ENCODE measurements at places on chromosomes 1 and 21.

DNA sequence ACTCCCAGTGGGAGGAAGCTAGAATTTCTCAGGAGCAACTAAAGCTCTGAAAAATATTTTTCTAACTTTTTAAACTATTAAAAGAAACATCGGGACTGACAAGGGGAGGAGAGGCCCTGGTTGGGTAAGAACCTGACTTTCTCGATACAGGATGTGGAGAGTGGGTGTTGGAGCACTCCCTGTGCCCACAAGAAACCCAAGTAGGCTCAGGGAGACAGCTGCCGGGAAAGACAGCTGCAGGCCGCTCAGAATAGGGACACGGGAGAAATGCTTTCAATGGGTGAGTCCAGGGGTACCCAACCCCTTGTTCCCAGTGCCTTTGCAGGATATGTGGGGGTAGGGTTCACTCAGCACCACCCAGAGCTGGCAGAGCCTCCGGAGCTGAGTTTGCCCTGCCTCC, 43.6 kb downstream of the PLEKHA6 start:
- no peak for DNase-seq

- DNase-seq, result no peak
Measured at GRCh38 chr1:158286487-158286886, 3.2 kb upstream of the CD1C start.

- no peak for DNase-seq
Measured at GRCh38 chr1:206470692-206471414, 577 bp downstream of the IKBKE start.

GRCh38 chr21:35386491-35387079, 337.5 kb upstream of the RUNX1 start:
- DNase-seq, result no peak

DNA sequence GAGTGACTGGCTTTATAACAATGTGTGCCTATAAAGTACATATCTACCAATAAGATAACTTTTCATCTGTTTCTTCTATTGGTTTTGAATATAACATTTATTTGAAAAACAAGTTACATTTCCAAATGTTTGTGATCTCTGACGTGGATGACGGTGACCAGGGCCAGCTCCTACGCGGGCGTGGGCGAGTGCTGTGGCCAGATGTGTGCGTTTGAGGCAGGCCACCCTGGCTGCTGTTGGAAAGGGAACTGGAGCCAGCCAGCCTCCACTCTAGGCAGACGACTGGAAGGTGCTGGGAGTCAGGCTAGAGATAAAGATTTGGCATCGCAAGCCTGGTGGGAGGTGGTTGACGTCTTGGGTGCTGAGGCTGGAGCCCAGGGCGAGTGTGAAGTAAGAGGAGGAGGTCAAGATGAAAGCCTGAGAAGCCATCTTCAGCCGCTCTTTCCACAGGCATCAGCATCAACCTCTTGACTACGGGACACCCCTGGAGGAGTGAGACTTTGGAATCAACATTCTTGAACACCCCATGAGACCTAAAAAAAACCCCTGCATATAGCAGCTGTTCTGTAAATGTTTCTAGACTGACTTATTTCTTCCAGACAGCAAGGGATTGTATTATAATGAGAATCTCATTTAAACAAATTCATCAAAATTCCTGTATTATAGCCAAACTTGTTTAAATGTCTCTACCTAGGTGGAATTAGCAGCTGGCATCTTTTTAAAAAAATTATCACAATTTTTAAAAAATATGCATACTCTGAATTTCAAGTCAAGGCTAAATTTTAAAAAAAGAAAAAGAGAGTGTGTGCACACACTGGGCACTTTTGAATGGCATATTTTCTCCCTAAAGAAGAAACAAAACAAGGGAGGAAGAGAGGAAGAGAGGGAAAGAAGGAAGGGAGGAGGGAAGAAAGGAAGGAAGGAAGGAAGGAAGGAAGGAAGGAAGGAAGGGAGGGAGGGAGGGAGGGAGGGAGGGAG, 112.5 kb upstream of the SLC44A3 start:
- DNase-seq, result no peak

- no peak for DNase-seq
Measured at GRCh38 chr1:247434005-247434404, 18.0 kb downstream of the NLRP3 start.

DNA sequence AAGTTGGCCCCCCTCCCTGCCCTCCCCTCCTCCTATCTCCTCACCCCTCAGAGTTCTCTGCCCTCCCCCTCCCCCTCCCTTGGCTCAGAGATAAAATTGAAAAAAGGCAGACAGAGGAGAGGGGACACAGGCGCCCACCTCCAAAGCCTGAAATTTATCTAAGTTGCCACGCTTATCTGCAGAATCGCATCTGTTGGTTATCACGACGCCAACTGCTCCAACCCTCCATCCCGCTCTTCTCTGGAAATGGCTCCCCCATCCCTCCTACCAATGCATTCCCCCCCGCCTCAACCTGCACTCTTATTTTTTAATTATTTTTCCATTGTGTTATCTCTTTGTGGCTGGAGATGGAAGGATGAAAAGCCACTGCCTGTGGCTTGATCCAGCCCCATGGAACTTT, 90.3 kb downstream of the TAS1R2 start:
- no peak for DNase-seq

- DNase-seq, result no peak
Measured at GRCh38 chr1:37631036-37631435, 3.7 kb downstream of the RSPO1 start.

GRCh38 chr1:160078512-160079195, 2.7 kb upstream of the KCNJ9 start:
- DNase-seq, result peak; percentile 64

GRCh38 chr1:41412748-41413147, 51.5 kb downstream of the FOXO6 start:
- no peak for DNase-seq

- no peak for DNase-seq
Measured at GRCh38 chr1:228542981-228543380, 55.8 kb downstream of the RNF187 start.

- DNase-seq, result no peak
Measured at GRCh38 chr1:27600498-27601175, 3.3 kb downstream of the AHDC1 start.

DNA sequence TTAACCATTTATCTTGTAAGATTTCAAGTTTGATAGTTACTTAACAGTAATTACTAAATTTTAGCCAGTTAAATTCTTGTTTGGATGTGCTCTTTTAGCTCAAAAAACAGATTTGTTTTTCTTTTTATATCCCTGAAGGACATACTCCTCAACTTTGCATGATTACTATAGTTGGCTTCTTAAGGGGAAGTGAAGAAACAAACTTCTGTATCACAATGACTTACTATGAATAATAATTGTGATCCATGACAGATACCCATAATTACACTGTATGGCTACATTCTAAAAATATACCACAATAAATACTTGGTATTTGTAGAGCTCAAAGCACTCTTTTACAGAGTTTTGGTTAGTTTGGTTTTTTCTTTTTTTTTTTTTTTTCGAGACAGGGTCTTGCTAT, 55.8 kb downstream of the IARS2 start:
- DNase-seq, result no peak

DNA sequence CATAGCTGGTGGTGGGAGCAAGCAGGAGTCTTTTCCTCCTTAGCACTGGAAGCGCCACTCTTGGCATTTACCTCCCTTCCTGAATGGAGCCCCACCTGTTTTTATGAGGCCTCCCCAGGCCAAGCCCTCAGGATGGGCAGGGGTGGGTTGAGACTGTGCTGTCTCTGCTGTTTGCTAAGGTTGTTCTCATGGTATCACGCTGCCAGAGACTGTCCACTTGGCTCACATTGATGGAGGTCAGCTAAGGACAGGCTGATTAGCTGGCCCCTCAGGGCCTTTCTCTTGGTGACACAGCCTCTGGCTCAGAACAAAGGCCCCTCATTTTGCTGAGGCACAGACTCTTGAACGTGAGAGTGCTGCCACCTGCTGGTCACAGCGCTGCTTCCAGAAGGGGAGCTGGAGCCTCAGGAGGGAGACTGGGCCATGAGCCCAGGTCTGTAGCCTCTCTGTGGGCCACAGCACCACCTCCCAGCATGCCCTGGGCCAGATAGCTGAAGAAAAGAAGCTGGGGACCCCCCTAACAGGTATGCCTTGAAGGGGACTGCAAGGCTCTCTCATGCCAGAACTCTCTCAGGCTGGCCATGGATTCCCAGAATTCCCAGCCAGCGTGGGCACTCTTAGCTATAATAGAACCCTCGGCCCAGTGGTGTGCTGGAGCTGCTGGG, 85.6 kb downstream of the CD58 start:
- DNase-seq, result peak; percentile 14

DNA sequence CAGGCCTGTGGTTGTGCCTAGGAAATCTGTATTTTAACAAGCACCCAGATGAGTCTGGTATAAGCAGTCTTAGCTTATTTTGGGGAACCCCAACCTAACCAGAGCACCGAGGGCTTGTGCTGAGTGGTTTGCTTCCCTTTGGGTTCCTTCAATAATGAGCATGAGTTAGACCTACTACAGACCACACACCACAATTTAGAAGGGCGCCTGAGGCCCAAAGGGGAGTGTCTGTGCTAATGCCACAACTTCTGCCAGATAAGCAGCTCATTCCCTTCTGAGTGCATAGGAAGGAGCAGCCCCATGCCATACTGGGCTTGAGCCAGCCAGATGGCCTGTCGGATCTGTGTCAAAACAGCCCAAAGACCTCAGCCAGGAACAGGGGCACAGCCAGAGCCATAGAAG, 15.4 kb upstream of the LSS start:
- no peak for DNase-seq

GRCh38 chr1:19449454-19450228, 35.7 kb downstream of the CAPZB start:
- DNase-seq, result no peak

- no peak for DNase-seq
Measured at GRCh38 chr1:119132179-119132578, 8.3 kb downstream of the WARS2 start.

DNA sequence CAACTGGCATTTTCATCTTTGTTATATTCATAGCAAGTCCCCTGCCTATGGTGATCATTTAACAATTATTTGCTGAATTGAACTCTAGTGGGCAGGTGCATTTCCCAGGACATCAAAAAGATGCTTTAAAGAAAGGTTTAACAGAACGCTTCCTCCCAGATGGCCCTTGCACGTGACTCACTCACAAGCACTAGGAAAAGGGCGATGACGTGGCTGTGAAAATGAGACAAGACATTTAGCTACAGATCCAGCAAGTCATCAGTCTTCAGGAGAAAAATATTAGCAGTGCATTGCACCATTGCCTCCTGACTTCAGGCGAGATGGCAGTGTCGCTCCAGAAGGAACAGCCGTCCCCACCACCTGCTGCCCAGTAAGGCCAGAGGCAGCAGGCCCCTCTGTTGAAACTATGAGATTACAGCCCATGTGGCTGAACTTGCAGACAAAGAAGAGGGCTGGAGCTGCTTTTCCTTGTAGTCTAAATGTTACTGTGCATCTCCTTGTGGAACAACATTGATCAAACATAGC, 37.2 kb downstream of the DSCAM start:
- no peak for DNase-seq

GRCh38 chr1:75811211-75811981, 14.7 kb downstream of the MSH4 start:
- DNase-seq, result no peak

GRCh38 chr1:56315293-56315942, 263.9 kb downstream of the PLPP3 start:
- no peak for DNase-seq

DNA sequence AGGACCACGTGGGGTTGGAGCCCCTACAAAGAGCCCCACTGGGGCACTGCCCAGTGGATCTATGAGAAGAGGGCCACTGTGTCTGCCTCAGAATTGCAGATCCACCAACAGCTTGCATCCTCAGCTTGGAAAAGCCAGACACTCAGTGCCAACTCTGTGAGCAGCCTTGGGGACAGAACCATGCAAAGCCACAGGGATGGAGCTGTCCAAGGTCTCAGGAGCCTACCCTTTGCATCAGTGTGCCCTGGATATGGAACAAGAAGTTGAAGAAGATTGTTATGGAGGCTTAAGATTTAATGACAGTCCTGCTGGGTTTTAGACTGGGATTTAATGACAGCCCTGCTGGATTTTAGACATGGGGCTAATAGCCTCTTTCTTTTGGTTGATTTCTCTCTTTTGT, 1670.9 kb downstream of the PLA2G4A start:
- no peak for DNase-seq

GRCh38 chr1:92747735-92748134, 37.2 kb downstream of the EVI5 start:
- no peak for DNase-seq

DNA sequence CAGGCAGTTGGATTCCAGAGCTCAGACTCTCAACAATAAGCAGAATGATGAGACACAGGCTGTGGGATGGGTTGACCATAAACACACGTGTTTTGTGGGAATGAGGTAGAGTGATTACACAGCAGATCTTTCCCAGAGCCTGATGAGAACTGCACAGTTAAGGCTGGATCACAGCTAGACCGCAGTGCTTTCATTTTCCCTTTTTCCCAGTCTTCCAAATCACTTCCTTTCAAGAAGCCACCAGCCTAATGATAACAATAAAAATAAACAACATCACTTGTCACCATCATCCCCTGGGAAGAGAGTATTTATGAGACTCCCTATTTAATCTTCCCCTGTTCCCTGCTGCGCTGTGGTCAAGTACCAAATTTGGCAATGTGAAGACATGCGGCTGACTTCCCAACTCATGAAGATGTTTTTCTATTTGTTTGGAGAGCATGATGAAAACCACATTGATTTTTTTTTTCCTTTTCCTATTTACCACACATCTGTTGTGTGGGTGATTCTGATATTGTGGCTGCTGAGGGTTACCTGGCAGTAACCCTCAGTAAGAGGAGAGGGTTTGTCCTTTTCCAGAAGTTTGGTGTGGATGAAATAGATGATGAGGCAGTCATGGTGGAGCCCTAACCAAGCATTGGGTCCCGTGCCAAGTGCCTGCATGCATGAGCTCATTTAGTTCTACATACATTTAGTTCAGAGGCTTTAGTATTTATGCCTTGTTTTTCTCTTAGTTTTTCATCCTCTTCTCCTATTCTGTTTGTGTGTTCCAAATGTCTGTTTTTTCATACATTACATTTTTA, 248.9 kb upstream of the HOOK1 start:
- DNase-seq, result no peak

- no peak for DNase-seq
Measured at GRCh38 chr1:198373376-198373775, 167.1 kb downstream of the ATP6V1G3 start.

DNA sequence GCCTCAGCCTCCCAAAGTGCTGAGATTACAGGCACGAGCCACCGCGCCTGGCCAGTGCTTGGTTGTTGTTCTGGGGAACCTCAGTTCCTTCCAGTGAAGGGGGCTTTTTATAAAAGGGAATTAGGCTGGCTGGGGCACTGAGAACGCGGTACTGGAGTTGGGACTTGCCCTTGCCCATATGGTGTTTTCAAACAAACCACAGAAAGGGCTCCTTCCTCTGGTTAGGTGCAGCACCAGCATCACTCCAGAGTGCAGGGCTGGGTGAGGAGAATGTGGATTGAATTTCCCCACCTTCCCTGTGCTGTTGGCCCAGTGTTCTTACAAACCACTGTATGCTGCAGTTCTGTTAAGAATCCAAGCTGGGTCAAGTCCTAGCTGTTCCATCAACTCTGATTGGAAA, 5.3 kb downstream of the MAN1C1 start:
- no peak for DNase-seq

DNA sequence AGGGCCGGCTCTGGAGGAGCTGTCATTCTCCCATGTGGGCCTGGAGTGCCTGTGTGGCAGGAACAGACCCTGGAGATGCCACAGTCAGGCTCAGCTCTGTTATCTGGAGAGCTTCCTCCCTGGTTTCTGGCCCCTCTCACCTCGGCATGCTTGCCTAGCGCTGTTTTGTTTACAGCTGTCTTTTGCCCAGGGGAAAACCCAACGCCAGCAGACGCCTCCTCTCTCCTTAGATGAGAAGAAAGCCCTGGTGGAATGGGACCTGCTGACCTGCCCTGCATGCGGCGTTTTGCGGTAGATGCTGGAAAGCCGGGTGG, 104.9 kb downstream of the CRYAA start:
- no peak for DNase-seq

Data from amygdala (tissue), 56 donors.